Activated CD4-positive, alpha-beta T cell treated with anti-CD3 and anti-CD28 coated beads for 1 hour (primary cell): ENCODE measurements at places on chromosomes 4 and X.
A peak's percentile ranks its signal among the peaks of the same experiment; 100 is the strongest.

DNA sequence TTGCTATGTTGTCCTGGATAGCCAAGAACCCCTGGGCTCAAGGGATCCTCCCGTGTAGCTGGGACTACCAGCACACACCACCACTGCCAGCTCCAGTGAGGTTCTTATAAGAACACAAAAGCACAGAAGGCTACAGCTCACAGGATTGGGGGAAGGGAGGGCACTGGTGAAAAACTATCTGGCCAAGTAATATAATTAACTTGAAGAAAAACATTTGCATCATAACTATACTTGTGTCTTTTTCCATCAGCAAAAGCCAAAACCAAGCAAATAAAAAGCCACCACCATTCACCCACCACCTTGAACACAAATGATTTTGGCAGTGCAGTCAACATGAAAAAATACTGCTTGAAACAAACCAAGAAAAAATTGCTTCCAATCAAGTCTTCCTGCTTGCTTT is 188.2 kb downstream of the MAML3 start:
- DNase-seq, result no peak

GRCh38 chr4:141078871-141079270 is 54.4 kb downstream of the RNF150 start:
- no peak for DNase-seq

DNA sequence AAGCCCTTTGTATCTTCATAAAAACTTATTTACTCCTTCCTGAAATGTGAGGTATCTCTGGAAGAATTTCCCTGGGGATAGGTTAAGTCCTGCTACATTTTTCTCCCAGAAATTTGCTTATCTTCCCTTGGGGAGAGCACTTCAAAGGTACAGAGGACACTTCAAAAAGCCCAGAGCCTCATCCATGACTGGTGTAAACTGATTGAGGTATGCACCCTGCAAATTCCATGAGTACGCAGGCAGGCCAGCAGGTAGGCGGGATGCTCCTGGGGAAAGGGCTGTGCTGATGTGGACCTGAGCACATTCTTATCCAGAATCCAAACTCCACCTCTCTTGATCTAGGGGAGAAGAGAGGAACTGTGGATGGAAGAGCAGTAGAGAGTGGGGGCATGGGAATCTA is 26.3 kb upstream of the RASGEF1B start:
- DNase-seq, result no peak

- peak; percentile 51 for DNase-seq
Measured at GRCh38 chr4:3880615-3881120, 114.5 kb downstream of the ADRA2C start.

DNA sequence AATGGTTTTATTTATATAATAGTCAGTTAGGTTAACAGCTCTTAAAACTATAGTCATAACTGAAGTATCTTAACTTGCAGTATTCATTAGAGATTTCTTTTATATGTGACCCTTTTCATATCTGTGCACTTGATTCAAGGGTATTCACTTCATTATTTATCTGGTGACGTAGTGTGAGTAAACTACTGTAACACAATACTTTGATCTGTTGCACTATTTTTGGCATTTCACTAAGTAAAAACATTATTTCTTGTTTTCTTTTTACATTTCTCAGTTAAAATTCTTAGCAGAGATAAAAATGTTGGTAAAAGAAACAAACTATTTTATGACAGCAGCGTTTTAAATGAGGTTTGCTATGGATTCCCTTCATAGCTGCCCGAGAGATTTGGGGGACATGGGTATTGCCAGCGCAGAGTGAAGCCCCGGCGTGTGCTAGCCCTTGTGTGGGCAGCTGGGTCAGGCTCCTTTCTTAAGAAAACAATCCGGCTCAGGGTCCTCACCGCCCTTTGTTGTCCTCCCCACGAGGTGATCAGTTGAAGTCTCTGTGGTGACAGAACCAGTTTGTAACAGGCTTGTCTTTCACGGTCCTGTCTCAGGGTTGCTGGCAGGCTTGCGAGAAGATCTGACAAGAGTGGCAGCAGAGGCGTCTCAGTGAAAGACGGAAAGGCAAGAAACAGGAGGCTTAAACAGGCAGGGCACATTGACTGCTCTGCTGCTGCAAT is 293.4 kb downstream of the BMPR1B start:
- DNase-seq, result no peak

DNA sequence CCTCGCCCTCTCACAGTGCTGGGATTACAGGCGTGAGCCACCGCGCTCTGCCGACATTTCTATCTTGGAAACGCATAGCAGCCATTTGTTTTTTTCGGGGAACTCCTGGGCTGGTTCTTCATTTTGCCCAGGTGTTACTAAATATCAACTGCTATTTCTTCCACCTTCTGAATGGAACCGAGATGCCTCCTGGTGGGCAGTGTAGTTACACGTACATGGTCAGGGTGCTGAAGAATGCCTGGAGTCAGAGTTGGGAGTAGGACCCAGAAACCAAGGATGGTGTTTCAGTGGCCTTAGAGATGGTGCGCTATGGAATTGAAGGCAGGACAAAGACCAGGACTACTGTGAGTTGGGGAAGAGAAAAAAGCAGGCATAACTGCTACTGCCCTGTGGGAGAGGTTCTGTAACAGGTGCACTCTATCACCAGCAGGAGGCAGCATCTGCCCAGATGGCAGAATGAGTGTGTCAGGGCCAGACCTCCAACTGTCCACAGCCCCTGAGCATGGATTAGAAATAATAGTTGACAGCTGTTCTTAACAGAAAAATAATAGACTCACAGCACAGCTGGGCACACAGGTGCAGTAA is 81.7 kb downstream of the ZC4H2 start:
- DNase-seq, result no peak

- DNase-seq, result no peak
Measured at GRCh38 chr4:47065051-47065481, 33.7 kb downstream of the GABRB1 start.

DNA sequence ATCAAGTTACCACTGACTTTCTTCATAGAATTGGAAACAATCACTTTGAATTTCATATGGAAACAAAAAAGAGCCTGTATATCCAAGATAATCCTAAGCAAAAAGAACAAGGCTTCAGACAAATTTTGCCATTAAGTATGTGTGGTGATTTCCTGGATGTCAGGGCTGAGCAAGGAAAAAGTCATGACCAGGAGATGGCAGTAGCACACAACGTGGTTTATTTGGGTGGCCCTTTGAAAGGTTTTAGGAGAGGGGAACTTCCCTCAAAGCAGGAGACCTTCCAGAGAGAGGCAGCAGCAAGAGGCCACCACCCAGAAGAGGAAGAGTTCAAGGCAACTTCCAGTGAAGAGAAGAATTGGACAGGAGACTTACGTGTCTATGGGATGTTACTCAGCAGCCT is 18.1 kb upstream of the ZXDB start:
- DNase-seq, result no peak

GRCh38 chr4:124123181-124123580 is 589.4 kb downstream of the ANKRD50 start:
- DNase-seq, result no peak

GRCh38 chrX:115367951-115368350 is 78.4 kb downstream of the LUZP4 start:
- no peak for DNase-seq

- DNase-seq, result no peak
Measured at GRCh38 chrX:55623100-55623499, at the start of gene FOXR2. TSS of gene FOXR2 (plus strand) at chrX:55623400. CDS start at chrX:55623712, 312 bp downstream.

DNA sequence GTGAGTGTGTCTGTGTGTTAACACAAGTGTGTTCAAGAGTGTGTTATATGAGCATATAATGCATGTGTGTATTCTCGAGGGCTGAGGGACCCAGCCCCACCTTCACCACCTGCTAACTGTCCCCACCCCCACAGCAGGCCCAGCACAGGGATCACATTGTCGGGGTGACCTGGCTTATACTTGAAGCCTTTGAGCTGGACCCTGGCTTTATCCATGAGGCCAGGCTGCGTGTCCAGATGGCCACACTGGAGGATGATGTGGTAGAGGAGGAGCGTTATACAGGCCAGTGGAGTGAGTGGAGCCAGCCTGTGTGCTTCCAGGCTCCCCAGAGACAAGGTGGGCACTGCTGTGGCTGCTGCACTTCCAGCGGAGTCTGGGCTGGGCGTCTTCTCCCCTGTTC is 7.6 kb downstream of the IL9R start:
- DNase-seq, result no peak

GRCh38 chr4:138086611-138087041 is 155.5 kb downstream of the SLC7A11 start:
- no peak for DNase-seq

DNA sequence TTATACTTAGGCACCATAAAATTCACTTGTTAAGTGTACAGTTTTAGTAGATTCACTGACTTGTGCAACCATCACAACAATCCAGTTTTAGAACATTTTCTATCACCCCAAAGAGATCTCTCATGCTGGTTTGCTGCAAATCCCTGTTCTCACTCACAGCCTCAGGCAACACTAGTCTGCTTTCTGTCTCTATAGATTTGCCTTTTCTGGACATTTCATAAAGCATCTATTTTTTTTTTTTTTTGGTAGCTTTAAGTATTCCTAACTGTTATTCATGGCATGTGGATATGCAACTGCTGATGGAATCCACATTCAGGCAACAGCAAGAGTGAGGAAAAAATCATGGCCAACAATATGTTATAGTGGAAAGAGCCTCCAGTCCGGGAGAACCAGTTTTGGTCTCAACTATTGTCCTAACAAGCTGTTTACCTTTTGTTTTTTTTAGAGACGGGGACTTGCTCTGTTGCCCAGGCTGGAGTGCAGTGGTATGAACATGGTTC is 27.0 kb upstream of the TMEM150C start:
- no peak for DNase-seq

DNA sequence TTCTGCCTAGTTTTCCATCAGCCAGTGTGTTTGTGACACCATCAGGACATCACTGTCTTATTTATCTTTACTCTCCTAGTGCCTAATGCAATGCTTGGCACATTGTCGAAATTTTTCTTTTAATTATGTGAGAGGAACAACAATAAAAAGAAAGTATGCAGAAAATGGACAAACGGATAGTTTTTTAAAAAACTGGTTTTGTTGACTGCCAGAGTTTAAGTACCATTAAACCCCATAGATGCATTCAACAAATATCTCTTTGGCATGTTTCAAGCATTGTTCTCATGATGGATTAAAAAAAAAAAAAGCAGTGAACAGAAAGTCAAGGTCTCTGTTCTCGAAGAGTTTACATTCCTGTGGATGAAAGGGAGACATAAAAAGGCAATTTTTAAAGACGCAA is 398.4 kb downstream of the PPP3CA start:
- no peak for DNase-seq

DNA sequence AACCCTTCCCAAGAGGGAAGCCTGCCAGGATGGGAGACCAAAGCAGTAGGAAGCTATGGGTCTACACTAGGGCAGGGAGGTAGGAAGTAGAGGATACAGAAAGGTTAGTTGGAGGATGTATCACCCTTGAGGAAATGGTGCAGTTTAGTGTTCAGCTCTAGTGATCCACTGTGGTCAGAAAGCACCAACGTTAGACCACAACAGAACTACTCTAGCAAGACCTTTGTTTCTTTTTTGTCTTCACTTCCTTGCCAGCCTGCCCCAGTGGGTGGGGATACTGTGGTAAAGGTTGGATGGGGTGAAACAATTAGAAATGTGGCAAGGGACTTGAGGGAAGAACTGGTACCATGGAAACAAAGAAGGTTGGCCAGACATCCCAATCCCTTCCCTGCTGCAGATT is 83.3 kb downstream of the DDIT4L start:
- DNase-seq, result no peak

DNA sequence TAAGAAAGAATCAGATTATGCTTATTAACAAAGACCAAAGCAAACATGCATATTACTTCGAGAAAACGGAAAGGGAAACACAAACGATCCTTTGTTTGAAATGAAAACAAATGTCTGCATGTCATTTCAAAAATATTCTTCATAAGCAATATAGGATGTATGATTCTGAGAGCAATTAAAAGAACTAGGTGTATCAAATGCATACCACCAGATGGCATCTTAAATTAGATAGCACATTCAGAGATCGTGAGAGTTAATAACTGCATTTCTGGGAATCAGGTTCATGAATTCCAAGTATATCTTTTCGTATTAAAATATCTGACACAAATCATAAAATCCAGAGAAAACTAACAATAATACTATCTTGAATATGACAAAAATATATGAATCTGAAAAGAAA is 159.5 kb downstream of the PPP3CA start:
- DNase-seq, result no peak

GRCh38 chr4:138097912-138098600 is 144.1 kb downstream of the SLC7A11 start:
- no peak for DNase-seq

GRCh38 chr4:57078685-57079521 is 31.3 kb downstream of the IGFBP7 start:
- DNase-seq, result no peak

GRCh38 chrX:135931644-135932487 is 38.4 kb downstream of the SAGE1 start:
- peak; percentile 7 for DNase-seq

DNA sequence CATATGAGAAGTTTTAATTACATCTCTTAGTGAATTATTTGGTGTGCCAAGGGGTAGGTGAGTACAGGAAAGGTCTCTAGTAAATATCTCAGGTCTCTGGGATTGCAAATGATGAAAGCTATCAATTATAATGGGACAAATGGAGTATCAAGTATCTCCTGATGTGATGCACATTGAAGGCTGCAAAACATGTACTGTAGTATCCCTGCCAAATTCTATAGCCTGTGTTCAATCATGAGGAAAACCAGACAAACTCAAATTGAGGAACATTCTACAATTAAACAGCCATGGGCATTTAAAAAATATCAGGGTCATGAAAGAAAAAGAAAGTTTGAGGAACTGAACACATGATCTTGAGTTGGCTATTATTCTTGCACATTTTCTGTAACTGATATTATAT is 665.4 kb upstream of the PABPC4L start:
- no peak for DNase-seq

DNA sequence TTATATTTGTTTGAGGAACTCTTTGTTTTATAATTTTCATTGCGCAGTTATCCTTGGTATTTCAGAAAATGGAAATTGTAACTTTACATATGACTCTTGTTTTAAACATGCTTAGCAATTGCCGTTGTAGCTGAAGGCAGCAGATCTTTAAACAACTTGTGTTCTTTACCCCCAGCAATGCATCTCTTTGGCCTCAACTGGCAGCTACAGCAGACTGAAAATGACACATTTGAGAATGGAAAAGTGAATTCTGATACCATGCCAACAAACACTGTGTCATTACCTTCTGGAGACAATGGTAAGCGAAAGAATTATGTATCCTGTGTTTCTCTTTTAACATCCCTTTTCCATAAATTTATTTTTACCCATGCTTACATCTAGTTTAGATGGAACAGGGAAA is 263.6 kb downstream of the DCTD start:
- no peak for DNase-seq

- DNase-seq, result no peak
Measured at GRCh38 chr4:71184195-71184781, 154.5 kb upstream of the SLC4A4 start.

DNA sequence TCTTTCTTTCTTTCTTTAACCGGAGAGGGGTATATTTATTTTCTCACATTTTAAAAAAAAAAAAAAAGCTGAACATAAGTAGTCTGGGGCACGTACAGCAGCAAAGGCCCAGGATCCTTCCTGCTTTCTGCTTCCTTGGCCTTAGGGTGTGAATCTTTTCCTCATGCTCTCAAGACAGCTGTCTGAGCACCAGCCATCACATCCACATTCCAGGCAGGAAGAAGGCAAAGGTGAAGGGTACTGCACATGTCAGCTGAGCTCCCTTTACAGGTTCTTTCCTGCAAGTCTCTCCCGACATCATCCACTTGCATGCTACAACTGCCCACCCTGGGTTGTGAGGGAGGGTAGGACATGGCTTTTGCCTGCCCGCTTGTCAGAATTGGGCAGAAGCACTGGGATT is 63.7 kb upstream of the GDPD2 start:
- DNase-seq, result no peak

GRCh38 chr4:26171941-26172340 is 148.9 kb upstream of the RBPJ start:
- no peak for DNase-seq
